ENCODE measurements at places on chromosomes 3 and 15.

DNA sequence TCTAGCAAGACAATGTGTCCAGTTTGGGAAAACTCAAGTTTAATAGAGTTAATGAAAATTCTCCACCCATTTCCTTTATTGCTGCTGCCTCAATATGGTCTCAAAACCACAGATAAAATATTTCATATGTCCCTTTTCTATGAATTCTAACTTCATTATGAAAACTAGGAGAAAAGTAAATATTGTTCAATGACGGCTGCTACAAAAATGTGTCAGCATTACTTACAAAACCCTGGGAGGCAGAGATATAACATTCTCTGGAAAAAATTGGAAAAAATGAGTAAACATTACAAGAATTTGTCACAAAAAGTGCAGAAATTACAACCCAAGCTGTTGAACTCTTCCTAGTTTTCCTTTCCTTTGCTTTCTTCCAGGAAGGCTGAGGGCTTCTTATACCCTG lies 22.2 kb upstream of the FBN1 start:
- DNase-seq = no peak

DNA sequence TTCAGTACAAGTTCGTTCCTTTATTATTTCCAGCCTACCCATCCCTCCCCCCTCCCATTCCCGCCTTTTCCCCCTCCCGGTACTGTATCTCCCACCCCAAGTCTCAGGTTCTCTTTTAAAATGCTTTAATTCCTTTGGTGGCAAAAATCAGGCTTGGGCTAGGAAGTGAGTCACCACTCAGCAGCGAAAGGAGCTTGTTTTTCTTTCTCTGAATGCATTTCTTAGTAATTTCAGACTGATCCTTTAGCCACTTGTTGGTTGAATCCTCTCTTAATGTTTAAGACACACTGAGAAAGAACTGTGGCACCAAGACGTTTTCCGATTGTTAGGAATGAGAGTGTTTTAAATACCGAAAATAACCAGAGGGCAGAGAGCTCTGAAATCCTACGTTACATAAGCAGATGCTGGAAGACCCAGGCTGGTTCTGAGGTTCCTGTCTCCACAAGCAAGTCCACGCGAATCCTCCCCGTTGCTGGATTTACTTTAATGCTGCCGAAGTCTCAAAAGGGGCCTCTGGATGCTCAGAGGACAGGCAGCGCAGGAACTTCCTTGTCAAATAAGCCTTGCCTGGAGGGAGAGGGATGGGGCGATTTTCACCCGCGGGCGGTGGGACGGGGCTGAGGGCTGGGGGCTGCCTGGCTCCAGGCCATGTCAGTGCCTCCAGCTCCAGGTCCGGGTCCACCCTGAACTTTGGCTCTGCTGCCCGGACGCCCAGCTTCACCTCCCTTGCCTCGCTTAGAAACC lies 854 bp upstream of the COL8A1 start:
- DNase-seq = no peak

- DNase-seq = peak; percentile 50
Measured at GRCh38 chr3:46812237-46812791, 50.9 kb downstream of the MYL3 start.

DNA sequence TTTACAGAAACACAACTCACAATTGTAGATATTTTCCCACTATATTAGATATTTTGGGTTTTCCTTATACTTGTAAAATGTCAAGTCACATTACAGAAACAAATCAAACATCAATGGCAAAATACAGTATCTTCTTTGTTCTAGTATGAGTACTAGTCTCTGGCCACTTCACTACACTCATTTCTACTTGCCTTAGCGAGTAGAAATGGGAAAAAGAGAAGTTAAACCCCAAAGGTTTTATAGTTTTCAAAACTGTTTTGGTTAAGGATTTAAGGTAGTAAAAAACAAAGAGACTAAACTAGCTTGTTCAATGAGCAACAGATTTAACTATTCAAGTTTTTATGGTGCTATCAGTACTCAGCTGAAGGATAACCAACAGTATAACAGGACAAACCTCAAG lies 81.7 kb downstream of the BTD start:
- no peak for DNase-seq

DNA sequence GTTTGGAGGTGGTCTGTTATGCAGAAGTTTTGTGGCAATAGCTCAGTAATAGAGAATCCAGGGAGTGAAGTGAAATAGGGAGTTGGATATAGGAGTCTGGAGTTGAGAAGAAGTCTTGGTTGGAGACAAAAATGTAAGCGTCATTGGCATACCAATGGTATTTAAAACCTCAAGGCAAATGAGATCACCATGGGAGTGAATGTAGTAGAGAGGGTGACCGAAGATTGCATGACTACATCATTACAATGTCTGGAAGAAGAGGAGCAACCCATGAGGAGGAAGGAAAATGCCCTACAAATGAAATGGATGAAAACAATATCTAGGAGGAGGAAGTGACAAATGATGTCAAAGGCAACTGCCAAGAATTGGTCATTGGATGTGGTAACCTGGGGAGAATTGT lies 54.4 kb downstream of the CNTN4 start:
- DNase-seq = no peak

DNA sequence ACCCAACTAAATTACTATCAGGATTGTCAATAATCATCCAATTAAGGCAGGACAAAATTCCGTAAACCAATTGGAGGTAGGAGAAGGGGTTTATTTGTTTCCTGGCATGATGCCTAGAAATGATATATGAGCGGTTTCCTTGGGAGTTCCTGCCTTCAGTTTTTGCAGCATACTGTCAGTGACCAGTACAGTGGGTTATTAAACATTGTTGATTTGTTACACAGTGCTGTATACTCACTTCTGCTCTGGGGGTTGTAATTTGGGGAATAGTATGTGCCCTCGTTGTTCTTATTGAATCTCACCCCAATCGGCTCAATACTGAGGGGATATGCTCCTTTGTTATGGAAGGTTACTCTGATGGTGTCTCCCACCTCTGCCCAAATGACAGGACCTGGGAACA lies 22.2 kb downstream of the CP start:
- DNase-seq = no peak

DNA sequence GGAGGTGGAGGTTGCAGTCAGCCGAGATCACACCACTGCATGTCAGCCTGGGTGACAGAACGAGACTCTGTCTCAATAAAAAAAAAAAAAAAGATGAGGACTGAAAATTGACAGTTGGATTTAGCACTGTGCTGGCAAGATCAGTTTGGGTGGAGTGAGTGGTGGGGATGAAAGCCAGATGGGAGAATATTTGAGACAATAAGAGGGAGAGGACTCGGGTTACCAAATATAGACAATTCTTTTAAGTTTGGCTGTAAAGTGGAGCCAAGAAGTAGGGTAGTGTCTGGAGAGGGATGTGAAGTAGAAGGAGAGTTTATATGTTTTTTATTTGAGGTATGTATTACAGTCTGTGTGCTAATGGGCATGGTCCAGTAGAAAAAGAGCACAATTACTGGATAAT lies 20.4 kb downstream of the TMOD3 start:
- no peak for DNase-seq

- DNase-seq = no peak
Measured at GRCh38 chr3:168648321-168648720, 552.6 kb upstream of the GOLIM4 start.

- peak; percentile 17 for DNase-seq
Measured at GRCh38 chr15:68210821-68211655, 5.9 kb upstream of the CALML4 start.

DNA sequence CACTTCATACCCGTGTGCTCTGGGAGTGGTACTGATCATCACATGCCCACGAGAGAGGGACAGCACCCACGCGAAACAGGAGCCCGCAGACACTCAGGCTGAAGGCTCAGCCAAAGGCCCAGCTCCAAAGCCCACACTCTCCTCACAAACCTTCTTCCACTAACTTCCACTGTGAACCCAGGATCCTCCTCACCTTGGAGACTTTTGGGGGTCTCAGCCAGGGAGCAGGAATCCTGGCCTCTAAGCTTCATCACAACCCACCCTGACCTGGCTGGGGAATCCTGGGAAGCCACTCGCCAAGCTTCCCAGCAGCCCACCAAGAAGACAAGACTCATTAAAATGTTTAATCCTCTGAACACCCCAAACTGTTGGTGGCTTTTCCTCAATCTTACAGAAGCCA lies 421.2 kb downstream of the OCA2 start:
- no peak for DNase-seq

GRCh38 chr3:81871358-81872155 lies 110.1 kb upstream of the GBE1 start:
- DNase-seq = no peak

Measured in CD4-positive, CD25-positive, alpha-beta regulatory T cell (primary cell).